Liver (tissue), 10 donors: ENCODE measurements at places on chromosomes 7 and 10. TPM values are rescaled to one million over a fixed set of nuclear protein-coding genes. Genes with fewer than 3 reads are reported as not detected.

- no peak for DNase-seq
Observed at GRCh38 chr7:114293289-114294012, 121.2 kb upstream of the FOXP2 start.

DNA sequence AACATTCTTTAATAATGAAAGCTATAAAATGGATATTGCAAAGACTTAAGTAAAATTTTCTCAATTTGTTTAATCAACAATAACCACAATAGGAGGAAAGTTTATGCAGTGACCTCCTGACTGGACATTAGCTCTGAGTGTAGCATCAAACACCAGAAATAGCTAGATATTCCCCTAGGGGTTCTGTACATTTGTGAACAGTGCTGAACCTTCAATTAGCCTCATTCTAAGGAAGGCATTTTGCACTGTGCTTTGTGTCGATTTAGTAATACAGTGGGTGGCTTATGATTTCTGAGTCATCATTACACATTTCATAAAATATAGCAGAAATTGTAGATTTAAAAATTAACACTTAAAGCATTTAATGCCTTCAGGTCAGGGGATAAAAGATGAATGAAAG, 367.3 kb upstream of the PCDH15 start:
- DNase-seq: no peak

DNA sequence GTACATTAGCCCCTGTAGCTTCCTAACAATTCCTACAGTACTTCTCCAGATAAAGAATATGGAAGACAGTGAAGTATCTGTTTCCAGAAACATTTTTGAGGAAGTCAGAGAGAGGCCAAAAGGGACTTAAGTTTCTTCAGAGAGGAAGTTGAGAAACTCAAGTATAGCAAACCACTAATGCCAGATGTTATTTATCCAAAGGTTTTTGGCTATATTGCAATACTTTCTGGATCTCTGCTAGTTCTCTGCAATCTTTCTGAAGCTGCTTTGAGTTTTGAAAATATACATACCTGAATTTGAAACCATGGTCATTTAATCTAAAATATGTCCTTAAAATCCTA, 64.7 kb downstream of the BICC1 start:
- DNase-seq: no peak

DNA sequence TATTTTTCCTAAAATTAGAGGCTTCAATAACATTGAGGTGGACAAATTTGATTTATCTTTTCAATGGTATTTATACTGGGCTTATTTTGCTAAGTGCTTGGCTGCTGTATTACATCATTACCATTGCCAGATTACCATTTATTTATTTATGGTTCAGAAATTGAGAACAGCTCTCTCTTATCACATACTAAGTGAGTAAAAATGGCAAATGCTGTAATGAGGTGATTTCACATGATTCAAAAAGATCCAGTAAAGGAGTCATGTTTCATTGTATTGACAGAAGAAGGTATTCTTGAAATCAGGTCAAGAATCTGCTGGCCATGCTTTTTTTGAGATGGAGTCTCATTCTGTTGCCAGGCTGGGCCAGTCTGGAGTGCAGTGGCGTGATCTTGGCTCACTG, 322.6 kb downstream of the KIF20B start:
- DNase-seq: no peak

GRCh38 chr10:38174336-38174735, 80.2 kb downstream of the ZNF37A start:
- DNase-seq: no peak

GRCh38 chr7:27434756-27435400, 192.3 kb downstream of the EVX1 start:
- no peak for DNase-seq

DNA sequence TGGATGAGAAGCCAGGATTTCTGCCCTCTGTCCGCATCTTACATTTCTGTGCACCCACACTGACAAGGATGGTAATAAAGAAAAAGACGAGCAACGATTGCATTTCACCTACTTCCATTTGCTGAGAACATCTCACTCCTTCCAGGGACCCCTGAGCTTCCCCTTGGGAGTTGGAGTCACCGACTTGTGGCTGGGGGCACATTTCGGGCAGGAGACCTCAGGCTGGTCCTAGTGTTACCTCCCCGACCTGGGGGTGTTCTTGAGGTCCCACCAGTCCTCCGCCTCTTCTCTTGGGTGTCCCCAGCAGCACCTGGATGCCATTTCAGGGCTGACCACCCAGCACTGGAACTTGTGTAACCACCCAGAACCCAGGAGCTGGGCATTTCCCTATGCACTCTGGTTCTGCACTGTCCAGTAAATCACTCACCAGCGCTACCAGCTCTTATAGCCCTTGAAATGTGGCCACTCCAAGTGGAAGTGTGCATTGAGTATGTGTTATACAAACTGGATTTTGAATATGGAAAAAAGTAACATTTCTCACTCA, 84.9 kb downstream of the LANCL2 start:
- no peak for DNase-seq

- DNase-seq: no peak
Observed at GRCh38 chr10:60171436-60172013, 218.2 kb downstream of the ANK3 start.

DNA sequence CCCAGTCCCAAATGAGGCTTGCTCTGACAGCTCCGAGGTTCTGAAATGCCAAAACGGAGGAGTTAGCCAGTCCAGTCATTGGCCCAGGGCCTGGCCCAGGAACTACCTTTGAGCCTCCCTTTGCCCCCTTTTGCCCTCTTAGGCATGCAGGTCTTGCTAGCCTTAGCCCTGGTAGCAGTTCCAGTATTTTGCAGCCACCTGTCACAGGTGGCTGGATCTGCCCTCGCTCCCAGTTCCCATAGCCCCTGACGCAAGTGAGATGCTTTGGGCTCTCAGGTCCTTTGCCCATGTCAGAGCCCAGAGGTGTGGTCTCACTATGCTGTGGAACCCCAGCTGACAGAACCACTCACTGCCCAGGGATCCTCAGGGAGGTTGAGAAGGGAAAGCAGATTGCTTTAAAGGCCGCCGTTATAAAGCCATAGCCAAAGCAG, 42.0 kb downstream of the GPRIN2 start:
- DNase-seq: no peak

GRCh38 chr7:28792858-28793257, 165.3 kb downstream of the TRIL start:
- DNase-seq: no peak

DNA sequence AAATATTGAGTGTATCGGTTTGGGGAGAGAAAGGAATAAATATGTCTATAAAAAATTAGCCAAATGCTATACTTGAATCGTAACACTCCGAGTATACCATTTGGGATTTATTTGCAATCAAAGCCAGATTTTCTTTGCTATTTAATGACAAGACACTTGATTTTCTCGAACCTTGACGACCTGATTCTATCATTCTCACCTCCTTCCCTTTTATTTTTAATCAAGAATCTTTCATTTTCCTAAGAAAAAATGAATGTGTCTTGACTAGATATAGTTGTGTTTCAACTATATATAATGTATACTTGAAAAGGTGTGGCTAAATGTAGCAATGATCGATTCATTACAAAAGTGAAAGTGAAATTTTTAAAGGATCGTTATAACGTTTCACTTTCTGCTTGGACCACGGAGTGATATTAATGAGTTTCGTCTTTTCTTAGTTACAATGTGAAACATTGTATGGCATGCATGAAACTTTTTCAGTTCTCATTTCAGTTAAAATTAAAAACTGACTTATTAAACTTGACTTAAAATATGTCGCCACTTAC, 562 bp downstream of the NUB1 start:
- DNase-seq: no peak

GRCh38 chr7:91033574-91033973, 230.7 kb upstream of the FZD1 start:
- no peak for DNase-seq

DNA sequence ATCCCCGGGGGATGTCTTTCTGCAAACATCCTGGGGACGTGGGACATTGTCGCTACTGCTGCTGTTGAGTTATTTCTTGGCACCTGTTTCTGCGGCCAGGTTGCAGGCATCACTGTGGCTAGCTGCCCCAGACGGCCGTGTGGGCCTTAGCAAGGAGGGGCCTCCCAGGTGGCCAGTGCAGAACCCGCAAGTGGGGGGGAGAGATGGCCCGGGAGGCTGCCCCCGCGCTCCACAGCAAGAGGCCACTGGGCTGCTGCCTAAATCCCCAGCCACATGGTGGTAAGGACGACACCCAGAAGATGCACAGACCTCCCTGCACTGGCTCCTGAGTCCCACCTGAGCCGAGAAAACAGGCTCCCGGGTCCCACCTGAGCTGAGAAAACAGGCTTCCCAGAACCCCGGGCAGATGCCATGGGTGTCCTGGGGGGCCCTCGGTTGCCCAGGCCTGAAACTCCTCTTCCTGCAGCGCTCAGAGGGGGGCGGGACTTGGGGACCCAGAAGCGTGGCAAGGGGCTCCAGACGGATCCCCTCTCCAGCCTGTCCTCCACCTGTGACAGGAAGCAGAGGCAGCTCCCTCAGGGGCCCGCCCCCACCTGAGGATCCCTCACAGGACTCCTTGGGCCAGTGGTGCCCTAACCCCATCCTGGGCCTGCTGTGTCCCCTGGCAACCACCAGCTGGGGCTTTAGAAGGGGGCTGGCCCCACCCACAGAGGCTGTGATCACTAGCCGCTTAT, 952 bp upstream of the MAFK start:
- DNase-seq: no peak

DNA sequence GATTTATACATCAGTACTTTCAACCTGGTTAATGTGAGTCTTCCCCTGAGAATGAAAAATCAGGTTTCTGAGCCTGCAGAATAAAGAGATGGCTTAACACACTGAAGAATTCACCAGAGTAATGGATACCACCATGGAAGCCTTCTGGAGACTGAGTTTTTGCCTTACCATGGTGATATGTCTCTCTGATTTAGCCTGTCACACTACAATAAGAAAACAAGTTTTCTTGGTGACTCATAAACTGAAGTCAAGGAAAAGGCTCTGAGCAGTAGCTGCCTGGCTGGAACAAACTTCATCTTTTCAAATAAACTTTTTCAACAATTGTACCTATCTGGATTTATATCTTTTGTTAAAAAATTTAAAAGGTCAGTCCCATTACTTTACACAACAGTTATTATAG, 229.0 kb downstream of the PRPF18 start:
- DNase-seq: no peak

GRCh38 chr10:35635576-35635975, 6.5 kb downstream of the FZD8 start:
- no peak for DNase-seq

DNA sequence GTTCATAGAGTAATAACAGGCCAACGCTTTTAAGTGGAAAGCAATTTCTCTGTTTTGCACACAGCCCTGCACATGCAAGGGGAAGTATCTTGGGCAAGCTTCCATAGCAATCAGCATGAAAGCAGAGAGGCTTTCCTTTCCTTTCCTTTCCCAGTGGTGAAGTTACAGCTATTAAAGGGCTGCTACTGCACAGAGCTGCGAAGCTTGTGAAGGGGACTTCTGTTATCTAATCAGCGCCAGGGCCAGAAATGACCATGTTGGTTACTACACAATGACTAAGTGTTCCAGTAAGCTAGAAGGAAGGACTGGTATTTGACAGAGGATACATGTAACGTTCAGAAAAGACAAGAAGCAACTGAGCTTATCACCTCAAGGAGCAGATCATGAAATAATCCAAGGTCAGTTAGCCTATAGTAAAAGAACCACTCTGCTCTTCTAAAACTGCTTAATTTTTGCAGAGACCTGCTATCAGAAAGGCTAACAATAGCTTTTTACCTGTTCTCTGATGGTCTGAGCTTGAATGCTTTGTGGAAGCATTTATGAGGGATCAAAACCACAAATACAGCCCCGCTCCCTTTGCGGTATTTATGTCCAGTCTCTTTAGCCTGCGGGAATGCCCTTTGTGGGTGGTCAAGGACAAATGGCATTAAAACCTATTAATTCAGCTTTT, 45.9 kb downstream of the SGMS1 start:
- no peak for DNase-seq

GRCh38 chr10:33321516-33321915, 13.0 kb downstream of the NRP1 start:
- no peak for DNase-seq

DNA sequence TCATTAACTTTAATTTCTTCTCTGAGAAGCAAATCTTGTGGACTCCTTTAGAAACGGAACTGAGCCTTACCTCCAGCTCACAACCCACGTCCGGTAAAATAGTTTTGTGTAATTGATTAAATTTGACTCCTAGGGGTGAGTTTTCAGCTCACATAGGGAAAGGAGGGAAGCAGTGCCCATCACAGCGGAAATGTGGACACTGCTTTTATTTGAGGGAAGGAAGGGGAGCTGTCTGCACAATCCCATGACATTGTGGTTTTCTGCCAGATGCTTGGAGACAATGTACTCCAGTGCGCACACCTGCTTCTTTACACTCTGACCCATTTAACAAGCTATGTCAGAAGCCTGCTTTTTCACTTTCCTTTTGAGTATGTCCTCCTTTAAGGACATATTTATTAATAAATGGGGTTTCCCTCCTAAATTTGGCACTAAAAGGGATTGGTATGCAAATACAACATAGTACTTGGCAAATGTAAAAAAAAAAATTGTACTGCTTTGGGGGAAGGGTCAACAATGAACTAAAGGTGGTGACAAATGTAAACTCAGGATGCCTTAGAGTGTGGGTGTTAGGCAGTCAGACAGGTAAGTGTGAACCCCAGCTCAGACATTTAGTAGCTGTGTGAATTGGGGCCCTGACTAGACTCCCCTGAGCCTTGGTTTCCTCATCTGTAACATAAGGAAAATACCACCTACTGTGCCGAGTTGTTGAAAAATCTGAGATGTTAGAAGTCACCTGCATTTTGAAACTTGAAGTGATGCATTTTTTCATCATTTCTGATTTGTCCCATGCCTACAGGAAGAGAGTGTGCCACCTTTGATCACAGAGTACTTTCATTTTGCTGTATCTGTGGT, 90.2 kb upstream of the KLF6 start:
- DNase-seq: no peak

DNA sequence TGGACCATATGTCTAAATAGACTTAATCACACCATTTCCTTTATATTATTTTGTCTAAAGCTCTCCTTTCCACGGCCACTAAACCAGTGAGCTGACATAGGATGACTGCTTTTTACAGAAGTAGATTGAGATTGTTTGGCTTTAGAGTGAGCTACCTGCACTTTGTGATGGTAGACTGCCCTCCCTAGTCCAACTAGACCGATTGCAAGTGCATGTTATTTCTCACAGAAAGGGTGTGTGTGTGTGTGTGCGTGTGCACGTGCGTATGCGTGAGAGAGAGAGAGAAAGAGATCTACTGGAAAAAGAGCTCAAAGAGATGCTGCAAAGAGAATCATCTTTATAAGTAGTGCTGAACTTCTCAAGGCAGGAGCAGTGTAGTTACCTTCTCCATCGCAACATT, 60.7 kb downstream of the VCL start:
- DNase-seq: no peak

- peak; percentile 17 for DNase-seq
Observed at GRCh38 chr7:128115336-128115820, 84.1 kb upstream of the LRRC4 start.

Gene VWC2
- total RNA-seq: not detected

Gene SLIT1
- total RNA-seq: 0.09 TPM

Gene GHRHR
- 0.50 TPM for total RNA-seq

Gene OPN1SW
- total RNA-seq: not detected

Gene AS3MT
- total RNA-seq: 38.1 TPM
